GM23248 (cell line): ENCODE measurements at places on chromosomes 16 and 17.
A peak's percentile ranks its signal among the peaks of the same experiment; 100 is the strongest.

DNA sequence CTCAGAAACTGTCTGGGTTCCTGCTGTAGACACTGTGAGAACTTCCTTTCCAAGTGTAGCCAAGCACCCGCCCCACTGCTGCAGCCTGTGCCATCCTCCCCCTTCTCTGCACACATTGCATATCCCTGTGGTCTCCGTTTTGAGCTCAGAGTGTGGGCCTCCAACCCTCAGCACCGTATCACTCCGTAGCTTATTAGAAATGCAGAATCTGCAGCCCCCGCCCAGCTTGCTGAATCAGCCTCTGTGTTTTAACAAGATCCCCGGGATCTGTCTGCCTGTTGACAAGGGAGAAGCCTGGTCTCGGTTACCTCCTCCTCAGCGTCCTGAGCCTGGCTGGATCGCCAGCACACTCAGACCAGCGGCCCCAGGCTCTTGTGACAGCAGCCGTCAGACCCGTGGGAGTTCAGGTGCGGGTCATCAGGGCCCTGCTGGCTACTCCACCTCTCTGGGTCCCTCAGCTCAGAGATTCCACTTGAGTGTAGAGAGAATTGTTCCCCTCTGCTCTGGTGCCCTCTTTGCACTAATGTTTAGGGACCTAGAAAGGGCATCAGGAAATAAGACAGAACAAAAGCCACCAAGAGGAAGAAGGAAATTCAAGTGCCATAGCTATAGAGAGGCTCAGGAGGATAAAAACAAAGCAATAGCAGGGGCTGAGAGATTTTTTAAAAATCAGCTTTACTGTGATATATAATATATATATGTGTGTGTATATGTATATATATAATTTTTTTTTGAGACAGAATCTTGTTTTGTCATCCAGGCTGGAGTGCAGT, 92.3 kb downstream of the PITPNC1 start:
- no peak overlapping the region for H3K4me3 ChIP-seq
- peaks cover 7% of the 10 kb centered on the region for H3K4me1 ChIP-seq
- no peak for DNase-seq
- H3K36me3 ChIP-seq, result no peaks in the 10 kb centered on the region
- H3K27ac ChIP-seq, result no peak overlapping the region

GRCh38 chr17:44207319-44207718, 7.6 kb upstream of the ATXN7L3 start:
- no peak for DNase-seq
- peaks cover 40% of the 10 kb centered on the region for H3K4me1 ChIP-seq
- H3K4me3 ChIP-seq, result no peak overlapping the region
- H3K27me3 ChIP-seq, result no peaks in the 10 kb centered on the region

GRCh38 chr17:57442914-57443571, 186.7 kb downstream of the MSI2 start:
- peak; percentile 62 for DNase-seq
- H3K36me3 ChIP-seq, result no peaks in the 10 kb centered on the region
- H3K4me3 ChIP-seq, result no peak overlapping the region
- H3K4me1 ChIP-seq, result peaks cover 10% of the 10 kb centered on the region
- H3K27ac ChIP-seq, result no peak overlapping the region

DNA sequence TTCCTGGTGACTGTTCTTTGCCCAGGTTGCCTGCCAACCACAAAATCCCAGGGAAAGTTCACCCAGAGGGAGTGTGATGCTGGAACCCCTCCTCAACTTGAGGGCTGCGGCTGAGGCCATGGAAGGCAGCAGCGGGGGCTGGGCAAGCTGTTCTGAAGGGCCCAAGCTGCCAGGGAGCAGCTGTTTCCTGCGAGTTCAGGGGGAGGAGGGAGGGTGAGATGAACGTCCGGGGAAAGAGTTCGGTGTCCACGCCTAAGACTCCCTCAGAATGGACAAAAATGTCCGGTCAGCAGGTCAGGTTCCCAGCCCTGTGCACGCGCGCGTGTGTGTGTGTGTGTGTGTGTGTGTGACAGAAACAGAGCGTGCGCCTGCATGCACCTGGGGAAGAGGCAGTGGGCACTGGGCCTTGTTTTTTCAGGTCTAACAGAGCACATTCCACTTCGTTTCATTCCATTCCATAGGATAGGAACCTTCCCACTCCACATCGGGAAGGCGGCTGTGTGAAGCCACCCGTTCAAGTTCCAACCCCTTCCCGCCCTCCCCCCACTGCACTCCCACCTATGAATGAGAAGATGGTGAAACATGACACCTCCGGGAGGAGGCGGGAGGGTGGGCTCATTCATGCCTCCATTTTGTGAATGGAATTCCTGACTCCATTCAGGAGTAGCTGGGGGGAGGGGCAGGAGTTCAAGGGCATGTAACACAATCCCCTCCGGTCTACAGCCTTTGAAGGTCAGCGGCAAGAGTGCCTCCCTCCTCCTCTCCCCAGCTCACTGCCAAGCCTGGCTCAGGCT, 15.7 kb downstream of the ETV4 start:
- peaks cover 10% of the 10 kb centered on the region; the same call in 1 of the 2 replicates for H3K4me1 ChIP-seq
- no peak overlapping the region for H3K27ac ChIP-seq
- H3K36me3 ChIP-seq, result no peaks in the 10 kb centered on the region; the same call in 1 of the 2 replicates
- peak; percentile 49 for DNase-seq

GRCh38 chr16:50066482-50067289, 916 bp downstream of the HEATR3 start:
- DNase-seq, result no peak
- peaks cover 23% of the 10 kb centered on the region for H3K4me1 ChIP-seq
- peak overlapping the region; percentile 90 for H3K4me3 ChIP-seq
- H3K27ac ChIP-seq, result peak overlapping the region; percentile 71; the same call in 1 of the 2 replicates

DNA sequence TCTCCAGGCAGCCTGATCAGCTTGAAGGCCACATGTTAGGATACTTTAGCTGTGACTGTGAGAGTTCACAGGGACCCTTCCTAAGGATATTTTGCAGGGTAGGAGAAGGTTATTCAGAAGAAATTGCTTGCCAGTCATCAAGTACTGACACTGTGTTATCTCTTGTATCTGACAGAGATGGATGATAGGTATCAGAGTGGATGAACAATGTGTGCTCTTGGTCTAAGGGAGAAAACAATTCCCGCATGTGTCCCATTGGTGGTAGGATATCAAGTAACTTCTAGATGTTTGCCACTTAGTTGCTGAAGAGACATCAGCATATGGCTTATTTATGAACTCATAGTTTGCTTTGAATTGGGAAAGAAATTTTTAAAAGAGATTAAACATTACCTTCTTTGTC, 219.3 kb downstream of the SPECC1 start:
- H3K27ac ChIP-seq, result no peak overlapping the region
- H3K36me3 ChIP-seq, result no peaks in the 10 kb centered on the region

DNA sequence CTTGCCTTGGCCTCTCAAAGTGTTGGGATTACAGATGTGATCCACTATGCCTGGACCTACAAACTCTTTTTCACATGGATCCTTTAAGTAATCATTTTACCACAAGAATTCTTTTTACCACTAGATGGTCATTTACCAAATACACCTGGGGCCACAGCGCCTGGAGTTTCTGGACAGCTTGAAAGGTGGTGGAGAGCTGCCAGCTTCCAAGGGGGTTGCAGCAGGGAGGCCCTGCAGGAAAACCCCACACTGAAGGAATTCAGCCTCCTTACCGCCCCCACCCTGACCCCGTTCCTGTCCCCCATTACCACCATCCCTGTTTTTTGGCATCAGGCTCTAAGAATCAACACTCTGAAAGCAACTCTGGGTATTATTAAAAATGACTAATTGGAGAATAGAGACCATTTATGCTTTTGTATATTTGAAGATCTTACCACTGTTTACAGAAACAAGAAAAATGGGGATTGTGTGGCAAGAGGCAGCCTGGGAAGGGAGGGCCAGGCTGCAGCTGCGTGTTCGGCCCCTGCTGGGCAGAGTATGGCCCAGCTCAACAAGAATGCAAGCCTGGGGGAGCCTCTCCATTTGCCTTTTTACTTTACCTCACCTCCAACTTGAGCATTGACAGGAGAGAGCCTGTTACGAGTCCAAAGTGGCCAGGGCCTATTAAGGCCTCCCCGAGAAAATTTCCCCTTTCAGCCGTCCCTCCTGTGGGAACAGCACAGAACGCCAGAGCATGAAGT, 209.9 kb downstream of the ZFHX3 start:
- H3K36me3 ChIP-seq, result no peaks in the 10 kb centered on the region
- H3K27ac ChIP-seq, result no peak overlapping the region
- H3K27me3 ChIP-seq, result no peaks in the 10 kb centered on the region
- no peak overlapping the region for H3K4me3 ChIP-seq

DNA sequence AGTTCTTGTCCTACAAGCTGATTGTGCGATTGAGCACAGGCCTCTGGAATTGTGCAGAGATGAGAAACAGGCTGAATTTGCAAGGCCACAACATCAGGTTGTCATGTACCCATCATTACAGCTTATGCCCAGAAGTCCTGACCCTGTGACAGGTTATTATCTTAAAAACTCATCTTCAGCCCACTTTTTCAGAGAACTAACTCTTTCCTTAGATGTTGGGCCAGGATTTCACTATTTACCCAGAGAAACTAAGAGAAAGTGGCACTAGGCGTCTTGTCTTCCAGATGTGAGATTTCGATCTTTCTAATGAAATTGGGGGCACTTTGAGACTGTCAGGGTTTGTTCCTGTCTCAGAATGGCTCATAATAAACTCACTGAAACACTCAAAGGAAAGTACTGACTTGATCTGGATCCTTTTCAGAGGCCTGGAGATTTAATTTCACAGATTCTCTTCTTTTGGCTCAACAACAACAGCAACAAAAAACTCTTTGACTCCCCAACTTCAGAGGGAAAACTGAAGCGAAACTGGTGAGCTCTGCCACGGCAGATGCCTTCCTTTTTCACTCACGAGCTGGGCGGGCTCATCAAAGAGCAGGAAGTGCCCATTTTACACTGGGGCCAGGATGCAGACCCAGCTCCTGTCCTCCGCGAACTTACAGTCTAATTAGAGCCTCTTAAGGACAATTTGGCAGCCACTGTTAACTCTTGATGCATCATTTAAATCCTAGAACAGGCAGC, 17.7 kb upstream of the SLC12A3 start:
- H3K27ac ChIP-seq, result peak overlapping the region; percentile 48
- peak; percentile 44 for DNase-seq
- H3K36me3 ChIP-seq, result no peaks in the 10 kb centered on the region
- peaks cover 40% of the 10 kb centered on the region for H3K4me1 ChIP-seq
- no peak overlapping the region for H3K4me3 ChIP-seq

DNA sequence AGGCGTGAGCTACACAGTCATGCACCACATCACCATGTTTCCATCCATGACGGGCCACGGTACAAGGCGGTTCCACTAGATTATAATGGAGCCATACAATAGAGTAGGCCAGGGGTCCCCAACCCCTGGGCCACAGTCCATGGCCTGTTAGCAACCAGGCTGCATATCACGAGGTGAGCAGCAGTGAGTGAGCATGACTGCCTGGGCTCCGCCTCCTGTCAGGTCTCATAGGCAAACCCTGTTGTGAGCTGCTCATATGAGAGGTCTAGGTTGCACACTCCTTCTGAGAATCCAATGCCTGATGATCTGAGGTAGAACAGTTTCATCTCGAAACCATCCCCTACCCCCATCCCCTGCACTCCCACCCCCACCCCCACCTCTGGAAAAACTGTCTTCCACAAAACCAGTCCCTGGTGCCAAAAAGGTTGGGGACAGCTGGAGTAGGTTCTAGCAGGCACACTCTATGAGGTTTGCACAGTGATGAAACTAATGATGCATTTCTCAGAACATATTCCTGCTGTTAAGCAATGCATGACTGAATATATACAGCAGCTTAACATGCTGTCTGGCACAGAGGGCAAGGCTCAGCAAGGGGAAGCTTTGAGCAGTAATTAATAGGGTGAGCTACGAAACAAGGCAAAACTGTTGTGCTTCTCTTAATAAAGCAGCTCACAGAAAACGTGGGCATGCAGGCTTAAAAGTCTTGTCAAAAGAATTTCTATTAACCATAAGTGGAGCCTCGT, 108.0 kb downstream of the VPS53 start:
- no peak overlapping the region for H3K27ac ChIP-seq
- DNase-seq, result peak; percentile 21
- no peaks in the 10 kb centered on the region for H3K27me3 ChIP-seq
- H3K4me1 ChIP-seq, result no peaks in the 10 kb centered on the region; the same call in 1 of the 2 replicates

- no peak overlapping the region for H3K27ac ChIP-seq
- no peaks in the 10 kb centered on the region for H3K4me1 ChIP-seq
- no peak for DNase-seq
Measured at GRCh38 chr17:76137001-76137350, 4.1 kb downstream of the FOXJ1 start.

DNA sequence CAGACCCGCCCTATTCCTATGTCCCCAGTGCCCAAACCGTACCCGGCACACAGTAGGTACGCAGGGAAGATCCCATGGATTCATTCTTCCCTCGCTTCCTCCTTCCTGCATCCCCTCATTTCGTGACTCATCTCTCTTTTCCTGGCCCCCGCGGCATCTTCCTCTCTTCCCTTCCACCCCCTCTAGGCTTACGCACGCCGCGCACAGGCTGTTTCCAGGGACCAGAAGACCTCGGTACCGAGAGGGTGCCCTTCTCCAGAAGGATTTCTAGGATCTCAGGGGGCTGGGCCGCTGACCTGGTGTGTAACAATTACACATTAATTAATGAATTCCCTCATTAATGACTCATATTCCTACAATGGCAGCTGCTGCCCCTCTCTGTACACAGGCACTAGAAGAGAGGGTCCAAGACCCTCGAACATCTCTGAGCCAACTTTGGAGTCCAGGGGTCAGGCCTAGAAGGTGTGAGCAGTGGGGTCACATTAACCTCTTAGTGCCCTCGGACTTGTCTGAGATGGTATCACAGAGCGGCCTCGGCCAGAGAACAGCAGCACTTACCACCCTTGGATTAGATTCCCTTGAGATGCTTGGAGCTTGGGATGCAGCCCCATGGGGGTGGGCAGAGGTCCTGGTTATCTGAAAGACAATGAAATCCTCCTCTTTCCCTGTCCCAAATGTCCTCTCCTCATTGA, 16.8 kb upstream of the PLLP start:
- peaks cover 8% of the 10 kb centered on the region for H3K4me1 ChIP-seq
- no peak overlapping the region for H3K27ac ChIP-seq
- no peak for DNase-seq
- no peaks in the 10 kb centered on the region for H3K27me3 ChIP-seq
- peak overlapping the region; percentile 5; the same call in 1 of the 2 replicates for H3K4me3 ChIP-seq
- H3K36me3 ChIP-seq, result no peaks in the 10 kb centered on the region

GRCh38 chr17:2893422-2893914, 97.2 kb downstream of the RAP1GAP2 start:
- peaks cover 8% of the 10 kb centered on the region for H3K4me1 ChIP-seq
- H3K4me3 ChIP-seq, result no peak overlapping the region
- no peaks in the 10 kb centered on the region for H3K27me3 ChIP-seq
- H3K36me3 ChIP-seq, result no peaks in the 10 kb centered on the region
- H3K27ac ChIP-seq, result no peak overlapping the region

DNA sequence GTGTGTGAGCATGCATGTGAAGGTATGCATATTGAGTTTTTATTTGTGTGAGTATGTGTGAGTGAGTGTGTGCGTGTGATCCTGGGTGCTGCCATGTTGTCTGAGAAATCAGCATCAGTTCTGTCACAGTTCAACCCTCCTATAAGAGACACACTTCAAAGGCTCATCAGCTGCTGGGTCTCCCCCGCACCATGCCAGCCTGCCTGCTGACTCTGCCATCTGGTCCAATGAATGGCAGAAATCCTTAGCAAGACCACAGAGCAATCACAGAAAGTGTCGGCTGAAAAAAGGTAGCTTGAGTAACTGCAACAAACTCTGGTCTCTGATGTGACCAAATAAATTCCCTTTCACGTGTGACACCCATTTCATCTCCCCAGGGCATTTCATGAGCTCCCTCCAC, 381.8 kb upstream of the MAF start:
- H3K27ac ChIP-seq, result no peak overlapping the region
- H3K4me3 ChIP-seq, result no peak overlapping the region
- no peaks in the 10 kb centered on the region for H3K4me1 ChIP-seq
- DNase-seq, result no peak
- H3K36me3 ChIP-seq, result no peaks in the 10 kb centered on the region
- no peaks in the 10 kb centered on the region for H3K27me3 ChIP-seq
